ENCODE measurements at places on chromosomes 1 and 21. TPM values are rescaled to one million over a fixed set of nuclear protein-coding genes. Genes with fewer than 3 reads are reported as not detected.

DNA sequence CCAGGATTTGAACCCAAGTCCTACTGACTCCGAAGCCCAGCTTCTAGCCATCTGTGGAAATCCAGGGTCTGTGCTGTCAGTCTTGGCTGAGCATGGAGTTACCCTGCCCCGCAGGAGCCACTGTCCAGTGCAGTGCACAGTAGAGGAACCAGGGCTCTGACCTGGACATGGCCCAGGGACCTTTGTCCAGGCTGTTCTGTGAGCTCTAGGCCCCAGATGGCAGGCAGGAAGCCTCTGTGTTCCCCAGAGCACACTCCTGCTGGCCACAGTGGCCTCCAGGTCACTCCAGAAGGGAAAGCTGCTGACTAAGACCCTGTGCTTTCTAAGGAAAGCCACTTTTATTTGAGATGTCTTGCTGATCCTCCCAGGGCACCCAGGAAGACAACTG is 13.8 kb downstream of the S100A7A start:
- no peak for DNase-seq

DNA sequence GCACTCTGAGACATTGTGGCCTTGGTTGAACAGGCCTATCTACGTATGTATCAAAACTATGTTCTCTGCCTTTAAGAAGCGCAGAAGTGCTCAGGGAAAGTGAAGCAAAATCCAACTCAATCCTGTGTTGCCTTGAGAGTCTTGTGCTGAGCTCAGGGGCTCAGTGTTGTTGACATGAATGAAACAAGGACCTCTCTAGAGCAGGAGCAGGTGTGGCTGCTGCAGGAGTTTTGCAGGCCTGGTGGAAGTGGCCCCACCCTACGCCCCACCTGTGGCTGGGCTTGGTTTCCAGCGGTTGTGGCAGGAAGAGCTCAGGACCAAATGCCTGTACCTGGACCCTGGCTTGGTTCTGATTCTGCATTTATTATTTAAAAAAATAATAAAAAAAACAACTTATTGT is 20.9 kb downstream of the CA6 start:
- no peak for DNase-seq

DNA sequence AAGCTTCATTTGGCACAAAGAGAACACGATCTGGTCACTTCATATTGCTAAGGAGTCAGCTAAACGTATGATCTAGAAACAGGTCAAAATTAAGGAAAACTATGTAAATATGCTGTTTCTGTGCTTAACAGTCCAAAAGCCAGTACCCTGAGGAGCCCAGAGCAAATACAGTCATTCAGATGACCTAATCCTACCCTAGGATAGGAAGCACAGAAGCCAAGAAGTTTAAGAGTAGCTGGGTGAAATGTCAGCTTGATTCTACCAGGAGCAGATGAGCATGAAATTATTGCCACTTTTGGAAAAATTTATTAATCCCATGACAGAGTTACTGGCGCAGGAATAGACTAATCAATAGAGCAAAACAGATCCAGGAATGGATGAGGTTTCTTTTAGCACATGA is 18.3 kb downstream of the SORT1 start:
- DNase-seq, result no peak

DNA sequence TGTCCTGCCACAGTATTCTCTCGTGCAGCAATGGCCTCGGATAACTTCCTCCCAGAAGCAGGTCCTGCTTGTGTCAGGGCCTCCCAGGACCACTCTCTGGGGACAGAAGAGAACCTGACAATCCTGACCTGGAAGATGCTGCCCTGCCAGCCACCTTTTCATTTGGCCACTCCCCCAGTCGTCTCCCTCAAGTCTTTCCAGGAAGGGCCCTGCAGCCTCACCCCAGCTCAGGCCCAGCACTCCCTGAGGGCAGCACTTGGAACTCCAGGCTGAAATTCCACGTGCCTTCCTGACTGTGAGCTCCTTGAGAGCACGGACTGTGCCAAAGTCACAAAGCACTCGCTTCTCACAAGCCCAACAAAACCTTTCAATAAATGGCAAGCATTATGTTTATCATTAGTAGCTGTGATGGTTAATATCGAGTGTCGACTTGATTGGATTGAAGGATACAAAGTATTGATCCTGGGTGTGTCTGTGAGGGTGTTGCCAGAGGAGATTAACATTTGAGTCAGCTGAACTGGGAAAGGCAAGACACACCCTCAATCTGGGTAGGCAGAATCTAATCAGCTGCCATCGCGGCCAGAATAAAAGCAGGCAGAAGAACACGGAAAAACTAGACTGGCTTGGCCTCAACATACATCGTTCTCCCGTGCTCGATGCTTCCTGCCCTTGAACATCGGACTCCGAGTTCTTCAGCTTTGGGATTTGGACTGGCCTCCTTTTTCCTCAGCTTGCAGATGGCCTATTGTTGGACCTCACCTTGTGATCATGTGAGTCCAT is 2.3 kb upstream of the CLEC20A start:
- no peak for DNase-seq

GRCh38 chr1:202010180-202011015 is at the start of gene ELF3:
TSS of gene ELF3 (plus strand) at chr1:202010587. CDS start at chr1:202011137, 550 bp downstream.
- no peak for DNase-seq

GRCh38 chr1:43062527-43063095 is 103.9 kb upstream of the SLC2A1 start:
- no peak for DNase-seq

GRCh38 chr1:1253972-1254666 is 7.6 kb upstream of the C1QTNF12 start:
- DNase-seq, result no peak

DNA sequence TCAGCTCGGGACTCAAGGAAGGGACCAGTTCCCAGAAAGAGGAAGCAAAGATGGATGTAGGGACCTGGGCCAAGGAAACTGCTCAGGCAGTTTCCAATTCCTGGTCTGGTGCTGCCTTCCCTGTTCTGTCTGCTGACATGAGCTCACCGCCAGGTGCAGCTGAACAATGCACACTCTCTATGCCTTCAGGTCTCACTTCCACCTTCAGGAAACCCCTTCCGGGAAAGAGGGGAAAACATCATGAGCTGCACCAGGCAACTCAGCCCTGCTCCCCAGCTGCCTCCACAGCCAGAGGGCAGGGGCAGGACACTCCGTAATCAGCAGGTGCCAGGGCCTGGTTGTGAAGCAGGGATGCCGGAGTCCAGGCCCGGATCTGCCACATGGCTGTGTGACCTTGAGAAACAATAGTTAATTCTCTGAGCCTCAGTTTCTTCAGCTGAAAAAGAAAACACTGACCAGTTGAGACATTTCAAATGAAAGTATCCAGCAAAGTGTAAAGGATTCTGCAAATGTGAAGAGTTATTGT is 27.8 kb downstream of the SMIM12 start:
- DNase-seq, result no peak

- DNase-seq, result no peak
These were observed 216.0 kb downstream of the SMYD3 start for GRCh38 chr1:246291127-246291526.

- DNase-seq, result no peak
These were observed 35.3 kb downstream of the VN1R5 start for GRCh38 chr1:247291161-247291560.

- no peak for DNase-seq
These were observed 290.3 kb downstream of the PTPRC start for GRCh38 chr1:198929111-198929604.

DNA sequence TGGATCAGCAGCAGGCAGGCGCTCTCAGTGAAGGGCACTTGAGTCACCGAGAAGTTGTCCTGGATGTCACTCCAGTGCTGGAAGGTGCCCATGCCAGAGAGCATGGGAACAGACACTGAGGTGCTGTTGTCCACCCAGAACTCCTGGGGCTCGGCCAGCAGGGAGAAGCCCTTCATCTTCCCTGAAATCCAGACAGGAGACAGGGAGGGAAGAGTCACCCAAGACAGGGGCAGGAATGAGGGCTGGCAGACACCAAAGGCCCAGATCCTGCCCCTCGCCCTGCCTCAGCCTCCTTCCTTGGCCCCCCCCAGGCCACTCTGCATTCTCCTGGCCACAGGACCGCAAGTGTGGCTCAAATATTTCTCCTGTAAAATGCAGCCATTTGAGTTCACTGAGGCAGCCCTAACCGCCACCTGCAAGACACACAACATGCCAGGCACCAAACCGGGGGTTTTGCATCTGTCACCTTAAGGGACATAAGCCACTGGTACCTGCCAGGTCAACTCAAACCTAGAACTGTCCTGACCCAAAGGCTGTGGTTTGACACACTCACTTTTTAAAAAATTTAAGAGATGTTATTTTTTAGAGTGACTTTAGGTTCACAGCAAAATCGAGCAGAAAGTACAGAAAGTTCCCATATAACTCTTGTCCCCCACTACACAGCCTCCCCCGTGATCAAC is 7.8 kb downstream of the AGT start:
- no peak for DNase-seq

GRCh38 chr1:15426492-15427279 is 11.6 kb upstream of the CTRC start:
- DNase-seq, result no peak

DNA sequence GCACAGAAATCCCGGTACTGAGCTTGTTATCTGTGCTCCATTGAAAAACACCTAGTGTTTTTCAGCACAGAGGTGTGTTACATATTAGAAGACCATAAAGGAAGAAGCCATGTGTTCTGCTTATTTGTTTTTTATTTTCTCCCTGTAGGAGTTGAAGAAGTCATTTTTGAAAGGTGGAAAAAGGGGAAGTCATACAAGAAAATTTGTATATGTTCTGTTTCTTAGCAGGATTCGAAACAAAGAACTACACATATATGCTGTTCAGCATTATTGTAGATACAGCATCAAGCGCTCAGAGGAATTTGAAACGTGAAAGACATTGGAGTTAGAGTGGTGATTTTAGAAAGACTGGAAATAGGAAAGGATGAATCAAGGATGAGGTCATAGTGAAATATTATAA is 345.3 kb upstream of the ADGRL2 start:
- no peak for DNase-seq

GRCh38 chr1:33338048-33338439 is 17.1 kb upstream of the A3GALT2 start:
- DNase-seq, result no peak

DNA sequence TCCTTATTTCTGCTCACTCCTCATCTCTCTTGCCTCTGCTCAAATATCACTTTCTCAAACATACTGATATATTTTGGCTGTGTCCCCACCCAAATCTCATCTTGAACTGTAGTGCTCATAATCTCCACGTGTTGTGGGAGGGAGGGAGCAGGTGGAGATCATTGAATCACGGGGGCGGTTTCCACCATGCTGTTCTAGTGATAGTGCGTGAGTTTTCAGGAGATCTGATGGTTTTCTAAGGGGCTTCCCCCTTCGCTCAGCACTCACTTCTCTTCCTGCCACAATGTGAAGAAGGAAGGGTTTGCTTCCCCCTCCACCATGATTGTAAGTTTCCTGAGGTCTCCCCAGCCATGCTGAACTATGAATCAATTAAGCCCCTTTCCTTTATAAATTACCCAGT is 26.6 kb downstream of the ZBTB8OS start:
- no peak for DNase-seq

DNA sequence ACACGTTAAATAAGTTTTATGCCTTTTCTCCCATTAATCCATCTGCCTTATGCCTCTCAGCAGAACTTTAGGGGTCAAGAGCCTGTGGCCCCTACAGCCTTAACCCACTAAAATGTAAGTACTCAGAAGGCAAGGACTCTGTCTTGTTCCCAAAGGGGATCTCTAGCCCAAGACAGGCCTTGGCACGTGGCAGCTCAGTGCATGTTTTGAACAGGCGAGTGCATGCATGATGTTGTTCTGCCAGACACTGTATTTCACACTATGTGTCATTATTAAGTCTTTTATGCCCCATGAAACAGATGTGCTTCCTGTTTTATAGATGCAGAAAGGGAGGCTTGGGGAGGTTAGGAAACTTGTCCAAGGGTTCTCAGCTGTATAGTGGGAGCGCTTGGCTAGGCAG is 102.8 kb downstream of the ETS2 start:
- DNase-seq, result no peak

DNA sequence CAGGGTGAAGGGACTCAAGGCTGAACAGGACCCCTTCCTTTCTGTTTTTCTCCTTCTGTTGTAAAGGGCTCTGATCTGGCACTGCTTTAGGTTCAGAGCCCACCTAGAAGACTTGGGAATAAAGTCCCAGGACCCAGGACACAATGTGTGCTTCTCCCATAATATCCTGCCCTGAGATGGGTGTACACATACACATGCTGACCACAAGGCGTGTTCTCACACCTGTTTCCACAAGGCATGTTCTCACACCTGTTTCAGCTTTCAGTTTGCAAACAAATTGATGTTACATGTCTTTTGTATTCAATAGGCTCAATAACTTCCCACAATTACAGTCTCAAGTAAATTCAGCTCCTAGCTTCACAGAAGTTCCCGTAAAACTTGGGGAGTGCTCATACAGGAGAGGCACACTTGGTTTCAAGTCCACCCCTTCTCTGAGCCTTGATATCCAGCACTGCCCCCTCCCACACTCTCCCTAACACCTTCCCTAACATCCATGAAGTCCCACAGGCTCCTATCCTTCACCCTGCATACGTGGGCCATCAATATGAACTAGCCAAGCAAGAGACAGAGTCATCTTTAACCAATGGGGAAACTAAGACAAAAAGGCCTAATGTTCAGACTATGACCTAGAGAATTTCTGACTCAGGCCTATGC is 41.7 kb downstream of the ERI3 start:
- DNase-seq, result no peak

DNA sequence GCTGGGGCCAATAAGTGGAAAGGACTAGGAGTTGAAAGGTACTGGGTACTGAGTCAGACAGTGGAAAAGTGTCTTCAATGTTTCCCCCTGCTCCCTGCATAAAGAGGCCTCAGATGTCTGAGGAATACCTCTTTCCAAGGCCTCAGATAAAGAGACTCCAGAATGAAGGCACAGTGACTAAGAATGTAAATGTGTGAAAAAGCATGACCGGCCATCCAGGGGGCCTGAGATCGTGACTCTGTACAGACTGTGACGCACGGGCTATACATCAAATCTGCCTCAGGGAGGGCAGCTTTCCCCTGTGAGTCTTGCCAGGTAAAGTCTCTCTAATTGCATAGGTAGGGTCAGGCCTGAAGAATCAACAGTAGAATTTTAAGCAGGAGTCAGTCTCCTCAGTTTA is 1690.5 kb downstream of the KCNT2 start:
- no peak for DNase-seq

GRCh38 chr1:164780863-164781262 is 221.9 kb downstream of the PBX1 start:
- no peak for DNase-seq

DNA sequence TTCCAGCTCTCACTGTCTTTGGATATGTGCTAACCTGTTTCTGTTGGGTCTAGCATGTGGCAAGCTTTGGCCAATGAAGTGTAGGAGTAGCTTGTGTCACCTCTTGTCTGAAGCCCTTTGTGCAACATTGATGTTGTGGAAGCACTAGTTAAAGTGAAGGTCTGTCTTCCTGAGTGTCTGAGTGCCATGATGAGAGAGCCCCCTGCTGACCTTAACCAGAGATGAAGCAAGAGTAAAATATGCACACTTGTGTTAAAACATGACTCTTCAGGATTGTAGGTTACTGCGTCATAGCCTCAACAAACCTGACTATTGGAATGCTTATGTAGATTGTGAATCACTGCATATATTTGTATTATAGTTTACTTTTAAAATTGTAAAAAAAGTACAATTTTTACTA is 103.7 kb downstream of the NCAM2 start:
- DNase-seq, result no peak

The EFCAB7 gene
- 4.7 TPM for total RNA-seq

The FAM72D gene
- total RNA-seq, result not detected

The SYNC gene
- 71.5 TPM for total RNA-seq

The PTGFRN gene
- 32.7 TPM for total RNA-seq

The C1QTNF12 gene
- 12.5 TPM for total RNA-seq

The CR1L gene
- not detected for total RNA-seq

The SYT14 gene
- total RNA-seq, result not detected

The OVAAL gene
- total RNA-seq, result not detected

The RUNX3 gene
- 6.8 TPM for total RNA-seq

The KIRREL1 gene
- 136 TPM for total RNA-seq

The RYR2 gene
- 59.0 TPM for total RNA-seq

The TSNAX gene
- total RNA-seq, result 42.0 TPM

The GNAT2 gene
- total RNA-seq, result not detected
